ENCODE measurements at places on chromosomes 2 and 18.

- H3K4me1 ChIP-seq, result peaks cover 55% of the 10 kb centered on the region
- H3K27me3 ChIP-seq, result peaks cover 11% of the 10 kb centered on the region
- peaks cover 37% of the 10 kb centered on the region for H3K36me3 ChIP-seq
- peak overlapping the region; percentile 97 for H3K4me3 ChIP-seq
- H3K27ac ChIP-seq, result peak overlapping the region; percentile 97
- DNase-seq, result peak; percentile 92
These were observed 1.5 kb downstream of the PXDN start for GRCh38 chr2:1742681-1743395.

- H3K36me3 ChIP-seq, result peaks cover 50% of the 10 kb centered on the region
- peaks cover 4% of the 10 kb centered on the region for H3K27me3 ChIP-seq
- peaks cover 17% of the 10 kb centered on the region for H3K4me1 ChIP-seq
- H3K4me3 ChIP-seq, result no peak overlapping the region
- no peak overlapping the region for H3K27ac ChIP-seq
These were observed 92.3 kb downstream of the MGAT5 start for GRCh38 chr2:134346141-134346540.

GRCh38 chr2:180905461-180905860 lies 74.9 kb upstream of the UBE2E3 start:
- no peaks in the 10 kb centered on the region for H3K27me3 ChIP-seq
- no peak overlapping the region for H3K4me3 ChIP-seq
- no peak for DNase-seq
- no peak overlapping the region for H3K27ac ChIP-seq
- H3K36me3 ChIP-seq, result no peaks in the 10 kb centered on the region

GRCh38 chr18:59959073-59959472 lies 59.3 kb downstream of the PMAIP1 start:
- peaks cover 40% of the 10 kb centered on the region for H3K4me1 ChIP-seq
- no peaks in the 10 kb centered on the region for H3K27me3 ChIP-seq
- H3K36me3 ChIP-seq, result no peaks in the 10 kb centered on the region
- no peak overlapping the region for H3K27ac ChIP-seq
- H3K4me3 ChIP-seq, result no peak overlapping the region

DNA sequence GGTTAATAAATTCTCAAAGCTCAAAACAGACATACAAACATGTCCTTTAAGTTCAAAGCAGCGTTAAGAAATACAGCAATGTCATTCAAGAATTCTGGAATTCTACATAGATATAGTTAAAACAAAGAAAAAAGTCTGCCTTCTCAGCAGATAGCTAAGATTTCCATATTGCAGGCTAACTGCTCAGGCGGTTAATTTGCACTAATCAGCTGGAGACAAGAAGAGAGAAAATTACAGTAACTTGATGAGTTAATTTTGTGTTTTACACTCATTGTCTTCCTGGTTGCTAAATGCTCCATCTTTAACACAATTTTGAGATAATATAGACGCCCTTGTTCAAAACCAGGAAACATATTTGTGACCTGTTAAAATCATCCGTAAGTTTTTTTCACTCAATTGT lies 1012.0 kb downstream of the LRP1B start:
- no peaks in the 10 kb centered on the region for H3K36me3 ChIP-seq
- no peaks in the 10 kb centered on the region for H3K4me1 ChIP-seq
- H3K4me3 ChIP-seq, result no peak overlapping the region
- H3K27me3 ChIP-seq, result no peaks in the 10 kb centered on the region
- H3K27ac ChIP-seq, result no peak overlapping the region

- no peak overlapping the region for H3K4me3 ChIP-seq
- H3K4me1 ChIP-seq, result no peaks in the 10 kb centered on the region
- H3K36me3 ChIP-seq, result no peaks in the 10 kb centered on the region
- no peak overlapping the region for H3K27ac ChIP-seq
- peaks cover 10% of the 10 kb centered on the region for H3K27me3 ChIP-seq
These were observed 50.5 kb upstream of the TUBA3D start for GRCh38 chr2:131425231-131425941.
